ENCODE measurements at places on chromosomes 7 and 10. TPM values are rescaled to one million over a fixed set of nuclear protein-coding genes. Genes with fewer than 3 reads are reported as not detected.

Gene HABP2
- not detected for total RNA-seq

Gene C10orf90
- 0.72 TPM for total RNA-seq

DNA sequence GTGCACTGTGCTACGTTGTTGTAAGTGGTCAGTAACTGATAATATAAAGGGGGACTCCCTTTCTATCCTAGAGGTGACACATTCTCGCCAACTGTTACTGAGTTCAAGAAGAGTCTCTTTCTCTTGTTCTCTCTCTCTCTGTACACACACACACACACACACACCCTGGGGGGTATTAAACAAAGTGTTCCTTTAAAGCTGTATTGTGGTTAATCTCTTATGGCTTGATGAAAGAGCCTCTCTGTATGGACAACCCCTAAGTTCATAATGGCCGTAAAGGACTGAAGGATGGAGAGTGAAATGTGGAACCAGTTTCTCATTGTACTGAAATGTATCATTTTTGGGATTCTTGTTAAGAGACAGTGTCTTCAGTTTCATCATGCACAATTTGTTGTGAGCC, 145.2 kb upstream of the BMPER start:
- no peak for DNase-seq

DNA sequence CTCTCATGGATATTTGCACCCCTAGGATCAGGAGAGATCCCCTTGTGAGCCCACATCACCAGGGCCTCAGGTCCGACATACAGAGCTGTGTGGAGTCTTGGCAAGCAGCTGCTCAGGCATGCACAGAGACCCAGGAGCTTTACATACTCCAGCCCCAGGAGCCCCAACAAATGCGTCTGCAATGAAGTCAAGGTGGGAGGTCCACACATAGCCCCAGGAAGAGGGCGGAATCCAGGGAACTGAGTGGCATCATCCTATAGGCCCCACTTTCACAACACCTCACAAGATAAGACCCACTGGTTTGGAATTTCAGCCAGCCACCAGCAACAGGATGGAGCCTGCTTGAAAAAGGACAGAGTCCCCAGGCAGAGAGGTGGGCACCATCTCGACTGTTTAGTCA, 106.7 kb downstream of the LSMEM1 start:
- no peak for DNase-seq

Gene NME8
- not detected for total RNA-seq

Gene PRLHR
- total RNA-seq, result not detected

- no peak for DNase-seq
Observed at GRCh38 chr10:15391491-15391890, 20.4 kb upstream of the FAM171A1 start.

Gene RNF32
- total RNA-seq, result 2.9 TPM

Gene AKR1D1
- not detected for total RNA-seq

- DNase-seq, result no peak
Observed at GRCh38 chr7:31953432-31953831, 116.8 kb downstream of the PDE1C start.

DNA sequence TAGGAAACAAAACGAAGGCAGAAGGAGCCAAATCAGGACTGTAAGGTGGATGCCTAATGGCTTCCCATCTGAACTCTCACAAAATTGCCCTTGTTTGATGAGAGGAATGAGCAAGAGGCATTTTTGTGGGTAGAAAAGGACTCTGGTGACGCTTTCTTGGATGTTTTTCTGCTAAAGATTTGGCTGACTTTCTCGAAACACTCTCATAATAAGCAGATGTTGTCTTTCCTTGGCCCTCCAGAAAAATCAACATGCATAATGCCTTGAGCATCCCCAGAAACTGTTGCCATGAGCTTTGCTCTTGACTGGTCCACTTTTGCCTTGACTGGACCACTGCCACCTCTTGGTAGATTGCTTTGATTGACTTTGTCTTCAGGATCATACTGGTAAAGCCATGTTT, 13.5 kb downstream of the PTPN12 start:
- peak; percentile 65 for DNase-seq

GRCh38 chr10:47279276-47279675, 20.7 kb upstream of the GDF10 start:
- no peak for DNase-seq

Measured in myocyte (in vitro differentiated cells).